ENCODE measurements at places on chromosomes 4 and X.
A peak's percentile ranks its signal among the peaks of the same experiment; 100 is the strongest.

- no peaks in the 10 kb centered on the region for H3K27me3 ChIP-seq
- peak overlapping the region; percentile 88 for H3K4me3 ChIP-seq
- DNase-seq: no peak
These were observed 869 bp downstream of the TMEM184C start for GRCh38 chr4:147617841-147618691.

DNA sequence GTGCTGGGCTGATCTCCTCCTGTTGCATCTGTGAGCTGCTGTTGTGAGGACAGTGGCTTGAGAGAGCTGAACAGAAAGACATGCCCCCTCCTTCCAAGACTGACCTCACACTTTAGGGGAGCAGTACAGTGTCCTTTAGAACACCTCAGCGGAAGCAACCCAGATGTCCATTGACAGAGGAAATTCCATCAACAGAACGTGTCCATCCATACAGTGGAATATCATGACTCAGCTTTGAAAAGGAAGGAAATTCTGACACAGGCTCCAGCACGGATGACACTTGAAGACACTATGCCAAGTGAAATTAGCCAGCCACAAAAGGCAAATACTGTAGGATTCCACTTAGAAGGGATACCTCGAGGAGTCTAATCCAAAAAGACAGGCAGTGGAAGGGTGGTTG lies 103.5 kb downstream of the GPR143 start:
- DNase-seq: no peak
- no peaks in the 10 kb centered on the region for H3K36me3 ChIP-seq
- H3K4me1 ChIP-seq: no peaks in the 10 kb centered on the region
- no peak overlapping the region for H3K27ac ChIP-seq

DNA sequence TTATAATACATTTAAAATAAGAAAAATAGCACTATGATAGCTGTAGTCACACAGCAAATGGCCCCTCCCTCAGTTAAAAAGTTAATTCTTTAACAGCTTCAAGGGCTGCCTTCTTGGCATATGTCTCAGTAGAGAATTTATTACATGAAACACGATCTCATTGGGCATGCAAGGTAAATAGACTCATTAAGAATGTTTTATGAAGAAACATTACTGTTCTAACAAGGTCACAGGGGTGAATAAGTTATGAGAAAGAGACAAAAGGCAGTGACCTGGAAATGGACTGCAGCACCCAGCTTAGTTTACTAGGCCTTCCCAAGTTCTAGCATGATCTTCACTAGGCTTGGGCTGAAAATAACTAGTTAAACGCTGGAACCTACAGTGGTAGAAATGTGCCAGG lies 277.7 kb downstream of the NR3C2 start:
- H3K4me3 ChIP-seq: no peak overlapping the region
- H3K4me1 ChIP-seq: peaks cover 20% of the 10 kb centered on the region
- no peaks in the 10 kb centered on the region for H3K27me3 ChIP-seq
- H3K36me3 ChIP-seq: no peaks in the 10 kb centered on the region

- no peak for DNase-seq
- no peaks in the 10 kb centered on the region for H3K36me3 ChIP-seq
- no peaks in the 10 kb centered on the region for H3K4me1 ChIP-seq
These were observed 11.2 kb downstream of the ARX start for GRCh38 chrX:25004485-25005032.

GRCh38 chr4:73734530-73735001 lies 5.8 kb upstream of the CXCL8 start:
- no peak overlapping the region for H3K27ac ChIP-seq
- no peak overlapping the region for H3K4me3 ChIP-seq
- no peaks in the 10 kb centered on the region for H3K36me3 ChIP-seq
- DNase-seq: no peak
- H3K4me1 ChIP-seq: peaks cover 6% of the 10 kb centered on the region
- H3K27me3 ChIP-seq: no peaks in the 10 kb centered on the region

- H3K4me1 ChIP-seq: no peaks in the 10 kb centered on the region
- no peaks in the 10 kb centered on the region for H3K27me3 ChIP-seq
- no peak for DNase-seq
- no peaks in the 10 kb centered on the region for H3K36me3 ChIP-seq
- H3K4me3 ChIP-seq: no peak overlapping the region
- no peak overlapping the region for H3K27ac ChIP-seq
These were observed 795.6 kb upstream of the GALNTL6 start for GRCh38 chr4:171017593-171017992.

GRCh38 chr4:40168070-40168469 lies 28.8 kb upstream of the RHOH start:
- no peaks in the 10 kb centered on the region for H3K27me3 ChIP-seq
- no peak overlapping the region for H3K4me3 ChIP-seq
- no peaks in the 10 kb centered on the region for H3K4me1 ChIP-seq
- H3K36me3 ChIP-seq: no peaks in the 10 kb centered on the region
- no peak for DNase-seq
- H3K27ac ChIP-seq: no peak overlapping the region

DNA sequence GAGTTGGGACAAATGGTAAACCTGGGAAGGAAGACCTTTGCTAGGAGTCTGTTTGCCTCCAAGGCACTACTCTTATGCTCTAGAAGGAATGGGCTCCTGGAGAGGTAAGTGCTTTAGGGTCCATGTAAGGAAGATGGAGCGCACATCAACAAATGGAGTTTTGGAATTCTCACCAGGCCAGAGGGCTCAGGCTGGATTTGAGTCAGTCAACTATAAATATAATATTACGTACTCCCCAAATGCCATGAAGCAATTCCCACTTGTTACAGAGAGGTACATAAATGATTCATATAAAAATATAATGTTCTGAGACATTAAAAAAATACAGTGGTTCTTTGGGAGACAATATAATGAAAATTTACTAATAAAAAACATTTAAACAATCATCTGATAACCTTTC lies 1.6 kb upstream of the SLC9B1 start:
- no peaks in the 10 kb centered on the region for H3K27me3 ChIP-seq
- H3K4me3 ChIP-seq: no peak overlapping the region
- peak overlapping the region; percentile 92 for H3K27ac ChIP-seq
- H3K36me3 ChIP-seq: no peaks in the 10 kb centered on the region
- DNase-seq: no peak
